ENCODE measurements at places on chromosomes 2 and 18.

DNA sequence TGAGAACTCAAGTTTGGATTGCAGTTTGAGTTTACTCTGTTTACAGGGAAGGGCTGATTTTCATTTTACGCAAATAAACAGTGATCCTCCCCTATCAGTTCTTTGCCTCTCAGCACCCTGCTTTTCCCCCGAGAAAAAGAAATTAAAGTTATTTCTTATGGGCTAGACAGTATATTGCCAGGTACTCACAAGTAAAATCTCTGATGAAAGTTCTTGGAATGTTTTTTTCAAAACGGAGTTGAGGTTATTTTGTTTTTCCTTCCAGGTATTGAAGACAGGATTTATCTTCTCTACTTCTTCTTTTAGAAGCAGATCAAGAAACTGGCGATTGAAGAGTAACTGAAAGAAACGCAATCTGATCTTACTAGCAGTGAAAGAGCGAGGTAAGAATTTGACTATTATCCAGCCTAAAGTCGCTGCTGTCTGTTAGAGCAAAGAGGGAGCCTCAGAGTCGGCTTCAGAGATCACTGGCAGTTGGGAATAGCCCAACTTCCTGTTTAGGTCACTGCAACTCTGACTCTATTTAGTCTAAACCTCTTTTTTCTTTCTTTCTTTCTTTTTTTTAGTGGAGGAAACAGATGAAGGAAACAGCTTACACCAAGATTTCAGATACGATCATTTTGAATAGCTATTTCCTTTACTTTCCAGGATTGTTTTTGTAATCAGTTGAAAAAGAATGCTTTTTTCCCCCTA, at the start of gene TFPI:
TSS of gene TFPI (minus strand) at position 425 of the 693 bp plus-strand sequence. CDS start 50,667 bp downstream, outside the sequence.
- no peak for DNase-seq

DNA sequence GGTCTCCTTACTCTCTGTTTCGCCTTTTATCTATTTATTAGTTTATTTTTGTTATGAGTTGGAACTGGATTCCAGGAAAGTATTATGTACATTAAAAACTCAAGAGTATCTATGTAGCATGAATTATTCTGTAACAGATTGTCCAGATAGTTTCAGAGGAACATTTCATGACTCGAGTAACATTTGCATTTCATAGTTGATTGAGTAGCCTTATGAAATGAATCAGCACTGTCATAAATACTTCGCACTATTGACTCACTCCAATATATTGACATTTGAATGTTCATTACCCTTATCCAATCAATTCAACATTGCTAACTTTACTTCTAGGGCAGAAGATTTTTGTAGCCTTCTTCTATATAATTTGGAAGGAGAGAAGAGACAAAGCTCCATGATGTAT, 11.3 kb upstream of the VRK2 start:
- no peak for DNase-seq

- DNase-seq = no peak
Measured at GRCh38 chr18:22026889-22027288, 142.5 kb upstream of the GATA6 start.

GRCh38 chr18:34870555-34871310, 160.6 kb downstream of the DTNA start:
- DNase-seq = no peak

- no peak for DNase-seq
Measured at GRCh38 chr2:145290986-145291385, 771.1 kb upstream of the ZEB2 start.

DNA sequence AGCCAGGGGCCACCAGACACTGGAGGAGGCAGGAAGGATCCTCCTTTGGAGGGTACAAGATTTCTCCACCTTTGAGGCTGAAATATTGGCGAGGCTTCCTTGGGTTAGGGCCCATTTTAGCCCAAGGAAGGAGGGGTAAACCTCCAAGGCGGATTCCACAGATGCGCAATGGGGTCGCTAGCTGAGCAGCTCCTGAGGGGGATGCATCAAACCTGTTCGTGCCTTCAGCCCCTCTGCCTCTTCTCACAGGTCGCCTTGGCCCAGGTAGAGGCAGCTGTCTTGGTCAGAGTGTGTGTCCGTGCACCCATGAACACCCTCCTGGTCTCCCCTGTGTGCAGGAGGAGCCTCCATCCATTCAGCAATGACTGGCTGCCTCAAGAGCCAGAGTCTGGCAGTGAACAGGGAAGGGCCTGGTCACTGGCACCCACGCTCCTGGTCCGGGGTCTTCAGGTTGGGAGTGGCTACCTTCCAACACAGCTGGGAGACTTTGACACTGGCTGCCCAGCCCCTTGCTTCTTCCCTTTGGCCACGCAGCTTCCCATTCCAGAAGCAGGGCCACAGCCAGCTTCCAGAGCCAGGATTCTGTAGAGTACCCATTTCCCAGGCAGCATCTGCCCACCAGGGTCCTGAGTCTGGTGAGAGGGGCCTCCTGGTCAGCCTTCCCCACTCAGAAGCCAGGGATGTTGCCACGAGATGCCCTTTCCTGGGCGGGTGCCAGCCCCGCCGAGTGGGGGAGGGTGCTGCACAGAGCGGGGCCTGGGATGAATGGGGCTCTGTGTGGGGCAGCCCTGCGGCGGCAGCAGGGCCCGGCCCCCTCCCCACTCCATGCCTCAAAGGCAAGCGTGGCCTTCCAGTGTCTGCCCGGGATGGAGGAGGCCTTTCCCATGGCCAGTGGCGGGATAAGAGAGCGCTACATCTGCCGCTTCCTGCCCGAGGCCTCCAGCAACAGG, 95.8 kb upstream of the GPC1 start:
- DNase-seq = no peak

DNA sequence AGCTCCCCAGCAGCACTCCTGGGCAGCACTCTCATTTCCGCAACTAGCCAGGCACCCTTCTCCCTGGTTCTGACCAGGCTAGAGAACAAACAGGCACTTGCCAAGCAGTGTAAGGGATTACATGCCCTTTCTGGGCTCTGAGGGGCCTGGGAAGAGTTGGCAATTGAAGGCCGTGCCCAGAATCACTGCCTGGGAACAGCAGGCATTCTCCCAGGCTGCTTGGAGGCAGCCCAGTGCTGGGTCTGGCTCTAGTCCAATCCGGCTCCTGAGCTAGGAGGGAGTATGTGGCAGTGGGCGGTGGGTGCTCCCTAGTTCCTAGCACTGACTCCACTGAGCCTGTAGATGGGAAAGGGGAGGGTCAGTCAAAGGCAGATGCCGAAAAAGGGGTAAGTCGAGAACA, 34.1 kb upstream of the SP3 start:
- no peak for DNase-seq

DNA sequence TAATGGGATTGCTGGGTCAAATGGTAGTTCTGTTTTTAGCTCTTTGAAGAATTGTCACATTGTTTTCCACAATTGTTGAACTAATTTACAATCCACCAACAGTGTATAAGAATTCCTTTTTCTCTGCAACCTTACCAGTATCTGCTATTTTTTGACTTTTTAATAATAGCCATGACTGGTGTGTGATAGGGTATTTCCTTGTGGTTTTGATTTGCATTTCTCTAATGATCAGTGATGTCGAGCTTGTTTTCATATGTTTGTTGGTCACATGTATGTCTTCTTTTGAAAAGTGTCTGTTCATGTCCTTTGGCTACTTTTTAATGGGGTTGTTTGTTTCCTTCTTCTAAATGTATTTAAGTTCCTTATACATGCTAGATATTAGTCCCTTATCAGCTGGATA, 322.3 kb downstream of the CDH2 start:
- DNase-seq = no peak

DNA sequence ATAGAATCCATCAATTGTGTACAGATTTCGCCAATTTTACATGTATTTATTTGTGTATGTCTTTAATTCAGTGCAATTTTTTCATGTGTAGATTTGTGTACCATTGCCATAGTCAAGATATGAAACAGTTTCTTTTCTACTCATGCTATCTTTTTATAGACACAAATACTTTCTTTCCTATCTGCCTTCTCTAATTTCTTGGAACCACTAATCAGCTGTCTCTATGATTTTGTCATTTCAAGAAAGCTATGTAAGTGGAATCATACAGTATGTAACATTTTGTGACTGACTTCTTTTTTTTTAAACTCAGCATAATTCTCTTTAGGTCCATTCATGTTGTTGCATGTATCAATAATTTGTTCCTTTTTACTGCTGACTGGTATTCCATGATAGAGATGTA, 33.3 kb downstream of the KIAA1328 start:
- no peak for DNase-seq

DNA sequence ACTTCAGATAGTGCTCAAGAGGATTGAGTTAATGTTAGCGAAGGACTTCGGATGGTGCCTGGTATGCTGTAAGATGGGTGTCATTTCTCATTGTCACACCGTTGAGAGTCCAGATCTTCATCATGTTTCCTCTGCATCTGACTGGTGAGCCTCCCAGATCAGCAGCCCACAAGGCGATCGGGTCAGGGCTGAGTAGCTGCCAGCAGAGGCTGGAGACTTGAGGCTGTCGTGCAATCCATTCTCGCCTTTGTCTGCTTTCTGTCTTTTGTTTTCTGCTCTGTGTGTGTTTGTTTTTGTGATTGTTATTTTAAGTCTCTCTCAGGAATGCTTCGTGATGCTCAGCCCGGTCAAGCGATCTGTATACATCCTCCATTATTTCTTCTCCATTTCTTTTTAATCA, 95.8 kb downstream of the TGOLN2 start:
- no peak for DNase-seq

DNA sequence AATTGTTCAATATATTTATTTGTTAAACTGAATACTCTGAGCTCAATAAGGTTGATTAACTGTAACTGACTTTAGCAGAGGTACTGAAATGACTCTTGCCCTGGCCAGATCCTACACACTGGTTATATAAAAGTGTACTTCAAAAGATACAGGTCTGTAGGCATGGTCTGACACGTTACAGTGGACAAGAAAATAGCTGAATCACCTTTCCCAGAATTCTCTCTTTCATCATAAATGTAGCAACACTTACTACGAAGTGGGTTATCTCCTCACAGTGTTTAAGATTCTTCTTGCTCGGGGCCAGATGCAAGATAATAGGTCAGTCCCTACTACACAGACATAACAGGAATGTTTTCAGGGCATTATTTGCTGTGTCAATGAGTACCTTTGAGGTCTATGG, 107.0 kb upstream of the ZC3H15 start:
- no peak for DNase-seq

GRCh38 chr2:26585100-26585499, 56.1 kb downstream of the CIB4 start:
- DNase-seq = no peak

Data from activated T-helper 1 cell treated with anti-CD3 and anti-CD28 coated beads, Interleukin-2, amount 50 U/mL, for 16 hours (primary cell).